ENCODE measurements at places on chromosomes 16 and 17. TPM values are rescaled to one million over a fixed set of nuclear protein-coding genes. Genes with fewer than 3 reads are reported as not detected.

The CORO7 gene
- 24.9 TPM for total RNA-seq

The C1QTNF1 gene
- 0.45 TPM for total RNA-seq

The PIK3R6 gene
- total RNA-seq: not detected

DNA sequence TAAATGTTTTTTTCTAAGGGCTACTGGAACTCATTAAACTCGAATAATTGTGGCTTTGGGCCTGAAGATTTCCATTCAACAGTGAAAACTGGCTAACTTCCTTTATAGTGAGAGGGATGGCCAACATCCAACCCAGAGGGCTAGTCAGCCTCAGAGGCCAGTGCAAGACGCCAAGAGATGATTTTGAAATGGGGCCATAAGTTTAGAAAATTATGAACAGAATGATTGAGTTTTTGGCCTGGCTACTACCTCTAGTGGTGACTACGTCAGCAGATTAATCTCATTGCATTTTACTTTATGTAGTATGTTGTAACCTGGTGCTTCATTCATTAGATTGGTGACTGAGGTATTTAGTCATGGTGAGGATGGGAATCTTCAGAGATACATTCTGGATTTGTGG, 28.4 kb downstream of the HAPSTR1 start:
- no peak for DNase-seq

DNA sequence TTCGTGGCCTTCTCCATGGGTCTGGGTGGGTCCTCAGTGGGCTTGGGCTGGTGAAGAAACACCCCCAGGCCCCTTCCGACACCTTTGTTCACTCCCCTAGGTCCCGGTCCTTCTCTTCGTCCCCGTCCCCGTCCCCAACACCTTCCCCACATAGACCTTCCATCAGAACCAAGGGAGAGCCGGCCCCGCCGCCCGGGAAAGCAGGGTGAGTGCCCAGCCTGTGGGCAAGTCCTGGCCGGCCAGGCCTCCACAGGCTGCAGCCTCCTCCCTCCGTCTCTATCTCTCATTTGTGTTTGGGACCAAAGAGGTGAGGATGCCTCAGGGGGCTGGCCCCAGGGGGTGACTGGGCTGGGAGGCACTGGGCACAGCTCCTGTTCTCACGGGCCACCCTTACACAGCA, 14.5 kb upstream of the IL17C start:
- no peak for DNase-seq

DNA sequence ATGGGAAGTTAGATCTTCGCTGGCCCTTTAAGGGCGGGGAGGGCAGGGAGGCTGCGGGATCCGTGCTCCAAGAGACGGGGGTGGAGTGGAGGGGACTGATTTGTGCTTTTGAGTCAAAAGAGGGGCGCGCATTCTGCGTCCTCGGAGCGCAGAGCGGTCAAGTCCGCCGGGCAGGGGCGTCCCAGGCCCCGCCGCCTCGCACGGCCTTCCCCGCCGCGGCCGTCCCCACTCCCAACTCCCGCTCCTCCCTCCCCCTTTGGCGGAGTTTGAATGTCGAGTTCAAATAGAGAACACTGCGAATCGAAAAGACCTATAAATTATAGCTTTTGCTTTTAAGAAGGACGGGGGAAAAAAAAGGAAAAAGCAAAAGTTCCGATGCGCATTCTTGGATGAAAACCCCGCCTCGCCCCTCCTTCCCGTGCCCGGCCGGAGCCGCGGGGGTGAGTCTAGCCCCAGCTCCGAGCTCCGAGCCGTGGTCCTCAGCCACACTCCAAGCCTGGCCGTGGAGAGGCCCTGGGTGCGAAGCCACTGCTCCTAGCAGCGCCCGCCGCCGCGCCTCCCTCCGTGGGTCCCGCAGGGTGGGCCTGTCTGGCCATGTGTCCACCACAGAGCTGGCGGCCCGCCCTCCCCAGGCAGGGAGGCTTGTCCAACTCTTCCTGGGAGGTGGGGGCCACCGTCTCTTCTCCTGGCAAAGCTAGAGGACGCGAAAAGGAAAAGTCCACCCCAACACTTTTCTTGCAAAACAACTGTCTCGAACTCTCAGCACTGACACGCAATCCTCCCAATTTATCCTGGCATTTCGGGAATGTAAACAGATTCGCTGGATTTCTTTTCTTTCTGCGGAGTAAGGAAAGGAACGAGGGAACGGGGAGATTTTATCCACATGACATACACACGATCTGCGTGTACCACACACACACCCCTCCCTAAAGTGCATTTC, 3.6 kb downstream of the CBX8 start:
- no peak for DNase-seq

- DNase-seq: no peak
These were observed 36.6 kb downstream of the MAF start for GRCh38 chr16:79563921-79564320.

DNA sequence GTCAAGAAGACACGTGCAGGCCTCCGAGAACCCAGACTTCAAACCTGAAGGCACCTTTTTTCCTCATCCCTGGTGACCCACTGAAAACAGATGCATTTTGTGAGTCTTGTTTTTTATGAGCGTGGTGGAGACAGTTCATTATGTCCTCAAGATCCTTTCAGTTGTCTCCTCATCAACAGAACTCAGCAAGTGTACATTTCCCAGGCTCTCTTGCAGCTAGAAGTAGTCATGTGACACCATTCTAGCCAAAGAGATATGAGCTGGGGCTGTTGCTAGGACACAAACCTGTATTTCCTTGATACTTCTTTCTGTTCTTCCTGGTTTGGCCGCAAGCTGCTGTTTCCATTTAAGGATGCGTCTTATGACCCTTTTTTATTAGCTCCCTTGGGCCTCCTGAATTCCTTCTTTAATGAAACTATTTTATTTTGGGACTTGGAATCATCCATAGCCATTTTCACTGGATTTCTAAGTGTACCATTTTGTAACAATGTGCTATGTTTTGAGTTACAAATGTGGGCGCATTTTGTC, 135.7 kb upstream of the FOXF1 start:
- no peak for DNase-seq

DNA sequence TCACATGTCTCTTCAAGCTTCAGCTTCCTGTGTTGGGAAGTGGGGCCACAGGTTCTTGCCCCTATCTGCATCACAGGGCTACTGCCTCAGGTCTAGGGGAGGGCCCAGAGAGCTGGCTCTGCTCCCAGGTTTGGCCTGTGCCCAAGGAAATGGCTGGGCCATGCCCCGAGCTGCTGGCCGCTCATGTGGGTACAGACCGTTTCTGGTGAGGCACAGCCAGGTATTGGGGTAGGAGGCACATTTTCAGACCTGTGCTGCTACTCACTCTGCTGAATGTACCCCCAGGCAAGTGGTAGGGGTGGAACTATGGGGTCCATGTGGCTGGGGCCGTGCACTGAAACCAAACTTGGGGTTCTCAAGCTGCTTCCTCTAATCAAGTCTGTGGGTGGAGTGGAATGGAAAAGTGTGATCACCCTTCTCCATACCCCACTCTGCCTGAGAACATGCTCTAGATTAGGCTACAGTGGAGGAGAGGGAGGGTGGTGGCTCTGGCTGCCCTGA, 4.6 kb downstream of the GAS2L2 start:
- peak; percentile 43 for DNase-seq

GRCh38 chr17:43389046-43389947, 9.5 kb upstream of the ARL4D start:
- DNase-seq: peak; percentile 71

DNA sequence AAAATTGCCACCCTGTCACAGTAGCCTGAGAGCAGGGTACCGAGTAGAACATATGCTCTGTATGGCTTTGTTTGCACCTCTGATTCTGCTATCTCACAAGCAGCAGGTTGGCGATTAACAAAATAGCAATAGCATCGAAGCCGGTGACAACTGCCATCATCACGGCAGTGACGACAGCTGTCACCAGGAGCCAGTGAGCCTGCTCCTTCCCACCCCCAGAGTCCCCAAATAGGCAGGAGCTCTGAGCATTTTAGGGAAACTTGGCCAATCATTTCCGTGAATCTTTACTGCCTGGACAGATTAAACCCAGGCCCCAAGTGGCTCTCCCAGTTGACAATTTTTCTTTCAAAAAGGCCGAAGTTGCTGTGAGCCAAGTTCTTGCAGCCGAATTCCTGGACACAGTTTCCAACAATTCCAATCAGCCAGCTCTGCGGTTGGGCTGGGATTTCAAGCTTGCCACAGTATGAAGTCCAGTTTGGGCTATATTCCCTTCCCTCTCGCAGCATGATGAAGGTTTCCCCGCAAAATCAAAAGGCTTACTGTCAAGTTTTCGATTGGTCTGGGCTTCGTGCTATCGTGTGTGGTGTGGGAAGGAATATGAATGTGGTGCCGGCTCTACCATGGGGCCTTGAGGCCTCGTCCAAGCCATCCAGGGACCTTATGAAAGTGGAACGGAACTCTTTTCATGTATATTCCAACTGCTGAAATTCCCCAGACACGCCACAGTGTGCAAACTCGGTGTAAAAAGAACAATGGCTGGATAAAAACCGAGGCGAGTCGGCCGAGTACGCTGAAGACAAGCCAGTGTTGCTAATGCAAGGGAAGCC, 186.6 kb downstream of the C16orf78 start:
- DNase-seq: no peak
